ENCODE measurements at places on chromosomes 5 and 9.

- no peak for DNase-seq
Measured at GRCh38 chr5:1769752-1770442, 29.7 kb downstream of the MRPL36 start.

DNA sequence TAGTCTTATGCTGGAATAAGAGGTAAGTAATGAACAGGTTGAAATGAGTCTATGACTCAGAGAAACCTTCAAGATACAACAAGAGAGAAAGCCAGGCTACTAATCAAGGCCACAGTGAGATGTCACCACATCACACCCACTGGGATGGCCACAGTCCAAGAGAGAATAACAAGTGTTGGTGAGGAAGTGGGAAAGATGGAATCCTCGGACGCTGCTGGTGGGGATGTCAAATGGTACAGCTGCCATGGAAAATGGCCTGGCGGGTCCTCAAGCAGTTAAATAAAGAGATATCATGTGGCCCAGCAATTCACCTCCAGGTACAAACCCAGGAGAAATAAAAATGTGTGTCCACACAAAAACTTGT, 41.9 kb upstream of the NEURL1B start:
- DNase-seq: no peak

DNA sequence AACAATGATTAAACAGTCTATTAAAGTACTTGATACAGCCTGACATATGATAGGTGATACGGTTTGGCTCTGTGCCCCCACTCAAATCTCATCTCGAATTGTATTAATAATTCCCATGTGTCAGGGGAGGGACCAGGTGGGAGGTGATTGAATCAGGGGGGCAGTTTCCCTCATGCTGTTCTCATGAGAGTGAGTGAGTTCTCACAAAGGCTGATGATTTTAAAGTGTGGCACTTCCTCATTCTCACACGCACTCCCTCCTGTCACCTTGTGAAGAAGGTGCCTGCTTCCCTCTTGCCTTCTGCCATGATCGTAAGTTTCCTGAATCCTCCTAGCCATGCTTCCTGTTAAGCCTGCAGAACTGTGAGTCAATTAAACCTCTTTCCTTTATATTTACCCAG, 40.1 kb upstream of the TARS1 start:
- no peak for DNase-seq

GRCh38 chr5:124901081-124901480, 154.6 kb upstream of the ZNF608 start:
- no peak for DNase-seq

DNA sequence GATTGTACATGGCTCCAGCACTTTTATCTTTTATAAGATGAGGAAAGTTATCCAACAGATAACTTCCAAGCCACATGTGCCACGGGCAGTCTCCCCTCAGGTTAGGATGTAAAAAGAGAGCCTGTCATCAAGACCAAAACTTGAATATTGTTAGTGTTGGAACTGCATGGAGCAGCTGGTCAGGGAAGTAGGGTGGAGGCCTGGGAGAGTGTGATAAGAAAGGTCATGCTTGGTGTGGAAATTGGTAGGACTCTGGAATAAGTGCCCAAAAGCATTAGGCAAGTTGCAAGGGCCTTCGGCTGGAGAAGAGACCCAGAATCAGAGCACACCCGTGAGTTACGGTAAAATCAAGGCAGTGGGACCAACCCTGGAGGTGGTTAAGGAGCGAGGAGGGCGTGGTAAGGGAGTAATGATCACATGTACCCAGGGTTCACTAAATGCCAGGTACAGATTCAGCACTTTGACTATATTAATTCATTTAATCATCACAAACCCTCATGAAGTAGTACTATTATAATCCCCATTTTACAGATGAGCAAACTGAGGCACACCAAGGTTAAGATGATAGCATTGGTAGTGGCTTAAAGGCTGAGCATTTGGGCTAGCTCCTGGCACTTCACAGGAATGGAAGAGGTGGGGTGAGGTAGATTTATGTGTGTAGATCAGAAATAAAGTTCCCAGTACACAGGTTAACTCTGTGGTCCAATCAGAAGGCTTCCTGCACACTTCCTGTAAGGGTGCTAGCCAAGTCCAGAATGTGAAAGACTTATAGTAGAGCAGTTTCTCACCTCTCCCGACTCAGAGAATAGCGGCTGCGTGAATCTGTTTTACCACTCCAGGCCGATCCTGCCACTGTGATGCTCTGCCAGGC, 96.5 kb upstream of the ZNF608 start:
- DNase-seq: no peak

GRCh38 chr5:125476901-125477585, 730.6 kb upstream of the ZNF608 start:
- DNase-seq: no peak

DNA sequence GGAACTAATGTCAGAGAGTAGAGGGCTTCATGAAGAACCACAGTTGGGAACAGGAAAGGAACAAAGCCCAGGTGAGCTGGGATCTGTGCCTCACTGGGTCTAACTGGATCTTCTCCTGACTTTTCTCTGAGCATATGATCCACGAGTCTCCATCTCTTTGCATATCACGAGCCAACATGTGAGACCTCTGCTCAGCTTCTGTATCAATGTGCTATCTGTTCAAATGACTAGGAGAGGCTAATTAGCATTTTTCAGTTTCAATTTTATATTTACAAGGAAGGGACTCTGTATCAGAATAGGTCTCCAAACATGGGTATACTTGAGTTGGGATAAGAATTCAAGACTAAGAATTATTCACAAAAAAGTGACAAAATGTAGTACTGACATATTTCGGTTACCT, 73.8 kb upstream of the SGCD start:
- DNase-seq: no peak

DNA sequence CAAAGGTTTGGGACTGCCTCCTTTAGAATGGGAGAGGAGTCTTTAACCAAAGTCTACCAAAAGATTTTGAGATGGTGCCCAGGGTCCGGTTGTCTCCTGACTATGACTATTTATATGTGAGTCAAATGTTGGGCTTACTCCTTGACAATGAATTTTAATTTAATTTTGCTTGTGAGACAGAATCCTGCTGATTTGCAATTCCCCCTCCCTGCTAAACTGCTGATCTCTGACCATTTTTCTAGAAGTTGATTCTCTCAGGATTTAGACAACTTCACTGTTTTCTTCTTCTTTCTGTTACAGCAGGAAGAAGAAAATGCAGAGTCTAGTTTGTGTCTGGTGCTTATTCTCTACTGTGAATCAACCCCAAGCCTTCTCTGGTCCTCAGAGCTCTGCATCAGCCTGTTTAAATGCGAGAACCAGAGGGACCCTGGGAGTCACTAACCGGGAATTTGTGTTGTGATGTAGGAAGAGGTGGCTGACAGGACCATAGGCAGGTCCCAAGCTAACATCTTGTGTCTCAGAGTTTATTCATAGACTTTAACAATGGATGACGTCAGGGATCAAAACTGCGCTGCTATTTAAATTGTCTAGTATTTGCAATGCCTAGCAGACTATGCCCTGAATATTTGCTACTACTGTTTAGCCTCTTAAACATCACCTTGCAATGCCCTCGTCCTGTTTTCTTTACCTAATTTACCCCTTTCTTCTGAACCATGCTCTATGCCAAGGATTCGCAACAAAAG, 124.0 kb upstream of the TAF11L2 start:
- no peak for DNase-seq

GRCh38 chr9:94736759-94737158, 10.3 kb downstream of the AOPEP start:
- no peak for DNase-seq

DNA sequence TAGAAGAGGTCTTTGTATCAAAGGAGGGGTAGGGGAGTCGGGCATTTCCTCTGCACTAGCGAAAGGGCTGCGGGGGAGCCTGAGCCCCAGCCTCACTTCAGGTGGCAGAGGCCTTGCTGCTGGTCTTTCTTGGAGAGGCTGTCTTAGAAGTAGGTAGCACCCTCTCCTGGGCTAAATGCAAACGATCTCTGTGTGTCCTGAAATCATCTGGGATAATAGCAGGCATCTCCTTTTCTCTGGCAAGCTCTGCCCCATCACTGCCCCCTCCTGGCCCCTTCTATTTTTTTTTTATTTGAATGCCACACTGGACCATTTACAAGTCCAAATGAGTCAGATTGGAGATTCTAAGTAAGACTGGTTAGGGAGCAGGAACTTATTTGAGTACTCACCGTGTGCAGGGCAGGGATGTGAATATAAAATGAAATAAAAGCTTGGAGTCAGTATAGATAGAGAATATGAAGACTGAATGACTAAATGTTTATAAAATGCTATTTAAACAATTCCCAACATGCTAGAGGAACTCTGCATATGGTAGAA, 137.1 kb downstream of the FGF1 start:
- DNase-seq: peak; percentile 84

- no peak for DNase-seq
Measured at GRCh38 chr9:34232201-34232600, 53.4 kb downstream of the UBAP1 start.

GRCh38 chr5:75239681-75240080, 3.0 kb upstream of the ANKRD31 start:
- no peak for DNase-seq

DNA sequence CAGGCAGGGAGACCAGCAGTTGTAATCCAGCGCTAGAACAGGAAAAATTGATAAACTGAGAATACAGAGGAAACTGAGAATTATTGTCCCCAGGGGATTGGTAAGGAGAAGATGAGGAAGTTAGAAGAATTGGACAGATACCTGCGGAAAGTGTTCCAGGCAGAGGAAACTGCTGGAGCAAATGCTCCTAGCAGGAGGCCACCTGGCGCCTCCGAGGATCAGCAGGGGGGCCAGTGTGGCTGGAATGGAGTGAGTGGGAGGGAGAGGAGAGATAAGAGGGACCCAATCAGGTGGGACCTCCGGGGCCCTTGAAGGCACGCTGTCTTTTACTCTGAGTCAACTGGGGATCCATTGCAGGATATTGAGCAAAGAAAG, 695 bp upstream of the ANXA6 start:
- no peak for DNase-seq

DNA sequence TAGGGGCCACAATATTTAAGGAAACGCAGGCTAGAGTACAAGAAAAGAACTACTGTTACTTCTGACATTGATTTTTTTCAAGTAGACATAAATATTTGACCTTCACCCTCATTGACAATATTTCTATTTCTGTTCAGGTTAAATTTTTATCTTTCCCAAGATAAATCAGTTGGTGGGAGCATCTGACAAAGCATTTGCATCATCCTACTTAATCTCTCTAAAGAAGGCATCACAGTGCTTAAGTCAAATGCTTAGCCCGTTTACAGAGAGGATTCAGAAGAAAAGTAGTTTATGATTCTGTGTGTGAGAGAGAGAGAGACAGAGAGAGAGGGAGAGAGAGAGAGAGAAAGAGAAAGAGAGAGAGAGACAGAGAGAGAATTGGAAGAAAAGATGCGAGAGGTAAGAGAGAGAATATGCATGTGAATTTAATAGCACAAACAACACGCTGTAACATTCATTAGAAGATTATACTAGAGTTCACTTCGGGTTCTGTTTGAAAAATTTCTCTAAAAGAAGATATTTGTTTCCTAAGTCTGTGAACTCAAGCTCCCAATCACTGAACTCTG, 1093.3 kb upstream of the CDH6 start:
- DNase-seq: no peak

GRCh38 chr9:135051316-135052038, 36.0 kb upstream of the OLFM1 start:
- no peak for DNase-seq

DNA sequence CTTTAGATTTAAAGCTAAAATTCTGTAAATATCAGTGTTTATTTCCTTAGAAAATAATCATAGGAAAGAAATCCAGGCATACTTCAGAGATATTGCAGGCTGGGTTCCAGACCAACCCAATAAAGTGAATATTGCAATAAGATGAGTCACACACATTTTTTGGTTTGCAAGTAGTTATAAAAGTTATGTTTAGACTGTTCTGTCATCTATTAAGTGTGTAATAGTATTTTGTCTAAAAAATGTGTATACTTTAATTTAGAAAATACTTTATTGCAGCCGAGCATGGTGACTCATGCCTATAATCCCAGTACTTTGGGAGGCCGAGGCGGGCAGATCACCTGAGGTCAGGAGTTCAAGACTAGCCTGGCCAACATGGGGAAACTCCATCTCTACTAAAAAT, 6.9 kb upstream of the RIC1 start:
- no peak for DNase-seq

DNA sequence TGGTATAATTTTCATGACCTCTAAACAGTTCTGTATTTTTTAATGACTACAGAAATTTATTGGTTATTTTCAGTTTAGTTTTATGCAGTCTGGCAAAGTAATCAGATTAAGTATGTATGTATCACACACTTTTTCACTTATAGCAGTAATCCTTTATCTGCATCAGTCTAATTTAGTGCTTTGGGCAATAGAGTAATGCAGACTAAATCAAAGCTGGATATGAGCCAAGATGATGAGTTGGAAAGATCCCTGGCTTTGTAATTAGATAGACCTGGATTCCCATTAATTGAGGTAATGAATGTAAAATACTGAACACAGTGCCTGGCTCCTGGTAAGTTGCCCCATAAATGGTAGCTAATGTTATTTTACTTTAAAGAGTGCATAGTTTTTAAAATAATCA, 215.4 kb upstream of the TLX3 start:
- DNase-seq: no peak

GRCh38 chr5:148791334-148791667, 35.1 kb upstream of the ADRB2 start:
- no peak for DNase-seq

- no peak for DNase-seq
Measured at GRCh38 chr5:42984307-42984706, 55.8 kb downstream of the ANXA2R start.

DNA sequence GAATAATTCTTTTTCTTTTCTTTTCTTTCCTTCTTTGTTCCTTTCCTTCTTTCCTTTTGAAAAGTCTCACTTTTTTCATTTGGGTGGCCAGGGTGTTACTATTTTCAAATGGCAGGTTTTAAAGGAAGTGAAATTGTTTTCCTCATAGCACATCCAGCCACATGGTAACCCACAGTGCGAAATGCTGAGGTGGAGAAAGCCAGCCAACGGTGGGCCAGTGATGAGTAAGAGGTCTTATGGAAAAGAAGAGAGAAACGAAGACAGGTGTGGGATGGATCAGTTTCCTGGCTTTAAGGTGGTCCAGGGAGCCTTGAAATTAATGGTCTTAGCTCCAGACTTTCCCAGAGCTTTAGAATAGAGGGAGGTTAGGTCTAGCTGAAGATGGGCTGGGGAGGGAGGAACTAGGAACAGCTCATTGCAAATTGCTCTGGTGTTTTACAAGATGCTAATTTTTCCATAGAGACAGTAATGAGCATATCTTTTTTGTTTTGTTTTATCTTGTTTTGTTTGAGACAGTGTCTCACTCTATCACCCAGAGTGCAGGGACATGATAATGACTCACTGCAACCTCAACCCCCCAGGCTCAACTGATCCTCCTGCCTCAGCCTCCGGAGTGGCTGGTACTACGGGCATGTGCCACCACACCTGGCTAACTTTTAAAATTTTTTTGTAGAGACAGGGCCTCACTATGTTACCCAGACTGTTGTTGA, 17.8 kb downstream of the ITK start:
- DNase-seq: no peak
